Foreskin melanocyte (primary cell): ENCODE measurements at places on chromosomes 16 and 17.

GRCh38 chr17:60832151-60832585 lies 154.5 kb downstream of the BCAS3 start:
- peak; percentile 55 for DNase-seq

DNA sequence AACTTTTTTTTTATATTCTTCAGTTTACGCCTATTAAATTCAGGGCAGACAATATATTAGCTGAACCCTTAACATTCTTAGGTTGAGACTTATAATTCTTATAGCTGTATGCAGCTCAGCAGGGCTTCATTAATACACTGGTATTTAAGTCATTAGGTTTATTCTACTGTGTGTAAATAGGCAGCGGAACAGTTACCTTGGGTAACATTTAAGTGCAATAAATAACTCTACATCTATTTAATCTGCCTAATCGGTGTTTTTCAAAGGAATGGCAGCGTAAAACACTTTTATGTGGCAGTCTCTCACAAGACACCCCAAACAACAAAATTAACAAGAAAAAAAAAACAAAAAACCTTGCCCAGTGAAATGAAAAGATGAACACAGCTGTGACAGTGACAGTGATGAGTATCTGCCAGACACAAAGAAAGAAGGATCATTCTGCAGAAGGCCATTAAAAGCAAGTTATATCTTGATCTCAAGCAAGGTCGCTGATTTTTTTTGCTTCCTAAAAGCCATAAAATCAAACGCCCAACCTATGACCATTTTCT lies 32.6 kb downstream of the KCNJ2 start:
- DNase-seq: no peak

DNA sequence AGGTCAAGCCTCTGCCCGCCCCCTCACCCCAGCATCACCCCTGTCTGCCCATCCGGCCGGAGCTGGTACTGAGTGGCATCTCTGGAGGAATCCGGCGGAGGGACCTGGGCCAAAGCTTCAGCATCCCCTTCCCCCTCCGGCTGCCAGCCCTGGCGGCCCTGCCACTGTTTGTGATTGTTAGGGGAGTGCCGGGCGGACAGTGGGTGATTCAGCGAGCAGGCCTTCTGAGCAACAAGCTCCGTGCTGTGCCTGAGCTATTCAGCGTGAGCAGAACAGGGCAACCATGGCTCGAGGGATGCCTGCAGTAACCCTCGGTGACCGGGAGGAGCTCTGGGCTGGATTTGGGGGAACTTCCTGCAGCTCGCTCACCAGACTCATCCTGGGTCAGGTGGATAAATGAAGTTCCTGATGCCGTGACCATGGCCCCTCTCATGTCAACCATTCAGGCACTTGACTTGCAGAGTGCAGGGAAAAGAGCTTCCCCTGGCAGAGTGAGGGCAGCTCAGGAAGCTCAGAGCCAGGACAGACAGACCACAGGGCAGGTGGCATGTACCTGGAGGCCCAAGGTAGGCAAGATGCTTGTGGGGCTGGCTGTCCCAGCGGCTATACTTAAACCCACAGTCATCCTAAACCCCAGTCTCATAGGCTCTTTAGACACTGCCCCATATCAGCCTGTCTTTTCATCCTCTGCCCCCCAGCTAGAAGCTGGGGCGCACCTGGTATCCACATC lies 24.3 kb upstream of the MLKL start:
- DNase-seq: no peak

GRCh38 chr17:72388765-72389473 lies 268.1 kb downstream of the SOX9 start:
- DNase-seq: no peak

DNA sequence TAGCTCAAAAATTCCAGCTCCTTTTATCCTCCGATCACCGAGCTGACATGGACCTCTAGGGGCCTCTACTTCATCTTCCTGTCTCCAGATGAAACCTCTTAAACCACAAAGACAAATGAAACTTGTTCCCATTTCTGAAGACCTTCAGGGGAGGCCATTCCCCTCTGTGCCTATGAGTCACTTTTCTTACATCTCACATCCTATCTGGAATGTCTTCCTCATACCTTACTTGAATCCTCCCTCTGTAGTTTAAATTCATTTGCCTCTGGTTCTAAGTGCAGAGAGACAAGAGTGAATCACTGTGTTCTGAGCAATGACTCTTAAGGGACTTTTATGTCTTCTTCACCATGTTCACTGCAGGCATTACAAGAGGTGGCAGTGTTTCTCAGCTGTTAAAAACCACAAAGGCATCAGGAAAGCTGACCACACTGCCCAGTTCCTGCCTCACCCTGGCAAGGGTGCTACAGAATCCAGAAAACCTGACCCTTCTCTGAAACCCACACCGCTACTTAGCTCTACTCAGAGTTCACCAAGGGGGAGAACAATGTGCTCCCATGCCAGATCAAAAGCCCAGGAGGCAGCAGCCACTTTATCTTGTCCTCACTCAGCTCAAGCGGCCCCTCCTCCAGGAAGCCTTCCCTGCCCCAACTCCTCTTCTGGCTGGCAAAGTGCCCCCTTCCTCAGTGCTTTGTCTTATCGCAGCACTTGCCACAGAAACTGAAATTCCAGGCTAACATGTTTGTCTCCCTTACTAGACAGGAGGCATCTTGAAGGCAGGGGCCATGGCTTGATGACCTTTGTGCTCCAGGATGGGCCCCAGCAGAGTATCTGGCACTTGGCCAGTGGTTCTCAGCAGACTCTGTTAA lies 6.4 kb downstream of the CUEDC1 start:
- DNase-seq: peak; percentile 96

GRCh38 chr17:148757-149156 lies 11.4 kb downstream of the SCGB1C2 start:
- DNase-seq: no peak

DNA sequence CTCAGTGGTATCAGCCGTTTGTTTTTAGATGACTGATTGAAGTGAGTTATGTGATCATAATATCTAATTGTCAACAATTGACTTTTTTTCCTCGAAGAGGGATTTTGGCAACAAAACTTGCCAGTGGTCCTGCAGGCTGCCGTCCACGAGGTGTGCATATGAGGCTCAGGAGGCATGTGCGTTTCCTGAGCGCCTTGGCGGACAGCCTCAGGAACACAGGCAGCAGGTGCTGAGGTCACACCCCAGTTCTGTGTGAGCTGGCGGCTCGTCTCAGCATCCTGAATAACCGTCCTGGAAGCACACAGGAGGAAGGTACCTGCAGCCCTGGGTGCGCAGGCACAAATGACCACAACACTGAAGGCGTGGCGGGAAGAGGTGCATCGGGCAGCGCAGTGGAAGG lies 11.7 kb downstream of the SPG7 start:
- no peak for DNase-seq

- no peak for DNase-seq
Observed at GRCh38 chr16:74030000-74030706, 266.5 kb upstream of the PSMD7 start.

DNA sequence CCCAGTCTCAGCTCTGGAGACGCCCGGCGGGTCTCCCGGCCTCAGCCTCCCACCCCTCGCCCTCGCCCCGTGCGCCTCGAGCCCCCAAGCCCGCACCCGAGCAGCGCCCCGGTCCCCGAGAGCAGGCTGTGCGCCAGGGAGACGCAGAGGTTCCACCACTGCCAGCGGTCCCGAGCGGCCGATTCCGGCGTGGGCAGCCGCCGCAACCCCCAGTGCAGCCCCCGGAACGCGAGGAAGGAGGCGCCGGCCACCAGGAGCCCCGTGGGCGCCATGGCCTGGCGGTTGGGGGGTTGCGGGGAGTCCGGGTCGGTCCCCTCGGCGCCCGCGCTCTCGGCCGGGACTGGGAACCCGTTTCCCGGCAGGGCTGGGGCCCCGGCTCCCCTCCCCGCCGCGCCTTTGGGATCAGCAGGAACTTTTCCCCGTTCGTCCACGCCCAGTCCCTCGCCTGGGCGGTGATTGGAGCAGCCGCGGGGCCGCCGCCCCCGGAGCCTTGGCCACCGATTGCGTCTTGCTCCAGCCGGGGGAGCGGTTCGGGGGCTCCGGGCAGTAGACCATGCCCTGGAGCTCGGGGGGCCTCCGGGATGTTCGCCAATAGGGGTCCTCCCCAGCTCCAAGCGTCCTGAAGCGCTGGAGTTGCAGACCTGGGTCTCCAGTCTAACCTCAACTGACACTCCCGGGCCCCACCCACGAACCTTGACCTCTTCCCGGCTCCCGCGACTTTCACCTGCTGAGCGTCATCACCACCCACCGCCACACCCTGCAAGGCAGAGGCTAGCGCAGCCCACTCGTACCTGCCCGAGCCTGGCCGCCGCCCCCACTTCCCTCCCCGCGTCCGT lies at the start of gene TLCD2:
TLCD2 (minus strand) TSS at position 407 of the 836 bp plus-strand sequence; CDS start at position 272, 135 bp downstream.
- no peak for DNase-seq

- DNase-seq: no peak
Observed at GRCh38 chr16:68360547-68360946, 49.7 kb downstream of the PRMT7 start.

GRCh38 chr17:58631523-58632323 lies 60.1 kb downstream of the TEX14 start:
- peak; percentile 96 for DNase-seq
